Chondrocyte (in vitro differentiated cells): ENCODE measurements at places on chromosomes 2 and 18. TPM values are rescaled to one million over a fixed set of nuclear protein-coding genes. Genes with fewer than 3 reads are reported as not detected.

Gene RASGRP3
- 3.0 to 3.7 TPM (median 3.0 TPM) in 3 replicates for total RNA-seq

Gene FAM110C
- 0.22 to 1.7 TPM (median 1.3 TPM) in 3 replicates for total RNA-seq

Gene KCNIP3
- total RNA-seq: 3.1 to 6.0 TPM (median 5.9 TPM) in 3 replicates

Gene GALR1
- total RNA-seq: not detected in 3 replicates

GRCh38 chr2:234133004-234133403 lies 82.5 kb downstream of the SPP2 start:
- no peak for DNase-seq

DNA sequence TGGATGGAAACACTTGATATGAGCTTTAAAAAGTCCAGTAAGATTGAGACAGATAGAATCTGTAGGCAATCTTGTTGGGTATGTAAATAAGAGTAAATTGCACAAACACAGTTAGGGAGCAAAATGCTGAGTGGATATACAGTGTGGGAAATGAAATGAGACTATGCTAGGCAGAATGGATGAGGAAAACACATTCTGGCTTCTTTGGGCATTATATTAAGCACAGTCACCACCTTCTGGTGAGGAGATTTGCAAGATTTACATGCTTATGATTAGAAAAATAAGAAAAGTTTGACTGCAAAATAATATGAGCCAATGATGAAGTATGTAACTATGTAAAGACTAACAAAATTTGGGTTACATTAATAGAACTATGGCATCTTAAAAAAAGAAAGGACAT lies 2165.0 kb upstream of the CELF4 start:
- no peak for DNase-seq

DNA sequence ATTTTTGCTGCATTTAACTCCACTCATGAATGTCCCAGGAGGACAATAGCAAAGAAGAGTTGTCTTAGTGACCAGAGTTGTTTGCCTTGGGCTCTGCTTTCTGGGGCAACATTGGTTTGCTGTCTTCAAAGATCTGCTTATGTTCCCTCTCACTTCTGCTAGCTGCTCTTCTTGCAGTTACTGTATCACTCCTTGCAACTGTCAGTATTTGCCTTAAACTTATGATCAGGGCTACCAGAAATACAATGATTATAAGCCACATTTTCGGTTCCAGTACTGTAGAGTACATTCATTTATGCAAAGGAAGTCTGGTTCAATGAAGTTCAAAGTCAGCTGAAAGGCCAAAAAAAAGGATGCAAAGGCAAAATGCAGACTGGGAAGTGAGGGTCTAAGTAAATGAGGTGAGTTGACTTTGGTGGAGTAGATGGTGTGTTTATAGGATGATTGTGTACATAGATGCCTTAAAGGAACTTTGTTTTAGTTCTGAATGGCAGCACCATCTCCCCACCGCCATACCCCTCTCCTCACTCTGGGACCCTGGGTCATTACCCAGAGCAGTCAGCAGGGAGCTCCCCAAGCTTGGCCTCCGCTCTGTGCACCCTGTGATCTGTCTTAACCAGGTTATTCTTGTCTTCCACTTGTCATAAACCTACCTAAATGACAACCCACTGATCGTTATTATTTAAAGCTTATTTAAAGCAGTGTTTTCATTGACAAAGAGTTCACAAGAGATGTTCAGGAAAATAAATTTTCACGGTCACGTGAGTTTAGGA lies 236.0 kb downstream of the DOK6 start:
- DNase-seq: no peak

- no peak for DNase-seq
Measured at GRCh38 chr2:157732596-157732995, 103.9 kb upstream of the ACVR1C start.
